Activated T-cell treated with anti-CD3 and anti-CD28 coated beads, Interleukin-2, amount 50 U/mL, for 4 hours (primary cell): ENCODE measurements at places on chromosomes 1 and 21.

GRCh38 chr21:36203603-36203889, 46.9 kb downstream of the DOP1B start:
- DNase-seq: peak; percentile 12

DNA sequence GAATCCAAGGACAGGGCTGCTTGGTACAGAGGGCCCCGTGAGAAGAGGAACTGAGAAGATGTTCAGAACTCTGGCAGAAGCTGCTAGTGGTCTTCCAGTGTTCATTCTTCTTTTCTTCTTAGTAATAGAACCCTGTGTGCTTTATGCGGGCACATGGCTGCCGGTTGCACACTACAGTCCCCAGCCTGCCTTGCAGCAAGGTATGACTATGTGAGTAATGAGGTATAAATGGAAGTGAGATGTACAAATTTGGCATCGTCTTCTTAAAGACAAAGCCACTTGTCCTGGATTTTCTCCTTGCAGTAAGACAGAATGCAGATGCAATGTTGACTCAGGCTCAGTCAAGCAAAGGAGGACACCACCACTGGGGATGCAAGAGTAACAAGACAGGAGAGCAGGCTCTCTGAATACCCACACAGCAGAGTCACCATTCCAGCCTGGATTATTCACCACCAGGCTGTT, 15.0 kb upstream of the ATP1B1 start:
- DNase-seq: no peak

- no peak for DNase-seq
Observed at GRCh38 chr1:147377263-147378246, 135.1 kb downstream of the CHD1L start.

DNA sequence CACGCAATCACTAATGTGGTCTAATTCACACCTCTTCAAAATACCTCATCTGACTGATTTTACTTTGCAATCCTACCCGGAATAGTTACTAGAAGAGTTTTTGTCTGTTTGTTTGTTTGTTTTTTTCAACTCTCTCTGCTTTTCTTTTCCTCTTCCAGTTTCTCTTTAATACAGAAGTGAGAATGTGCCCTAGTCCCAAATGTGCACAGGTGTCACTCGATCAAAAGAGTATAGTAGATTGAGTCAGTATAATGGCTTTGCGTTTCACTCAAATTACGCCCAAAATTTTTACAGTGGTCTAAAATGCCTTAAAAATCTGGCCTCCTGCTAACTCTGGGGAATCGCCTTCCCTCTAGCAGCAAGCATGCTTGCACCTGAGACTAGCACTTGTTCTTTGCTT, 1536.8 kb downstream of the KCNT2 start:
- no peak for DNase-seq

DNA sequence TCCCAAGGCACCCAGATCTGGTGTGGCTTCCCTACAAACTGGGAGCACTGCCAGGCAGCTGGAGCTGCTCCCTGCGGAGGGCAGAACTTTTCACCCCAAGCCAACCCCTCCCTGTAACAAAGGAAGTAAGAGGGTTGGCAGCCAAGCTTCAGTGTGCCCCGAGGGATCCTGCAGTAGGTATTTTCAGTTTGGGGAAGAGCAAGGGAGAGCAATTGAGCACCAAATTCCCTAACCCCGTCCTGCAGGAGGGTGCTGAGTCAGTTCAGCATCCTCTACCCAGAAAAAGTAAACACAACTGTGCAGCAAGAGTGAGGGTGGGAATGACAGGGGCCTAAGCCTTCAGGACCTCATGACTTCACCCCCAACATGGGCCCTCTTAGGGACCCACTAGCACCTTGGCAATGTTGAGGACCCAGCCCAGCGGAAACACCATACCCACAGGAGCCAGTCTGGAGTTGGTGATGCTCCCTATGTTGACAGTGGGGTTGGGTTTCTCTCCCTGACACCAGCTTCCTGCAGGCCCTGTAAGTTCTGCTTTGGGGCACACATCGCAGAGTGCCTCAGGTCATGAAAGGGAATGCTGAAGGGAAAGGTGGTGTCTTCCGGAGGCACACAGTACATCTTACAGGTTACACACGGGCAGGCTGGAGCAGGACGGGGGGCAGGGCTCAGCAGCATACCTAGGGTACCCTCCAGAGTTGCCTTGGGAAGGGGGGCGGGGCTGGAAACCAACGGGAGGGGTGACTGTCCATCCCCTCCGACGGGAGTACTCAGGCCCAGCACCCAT, 14.8 kb downstream of the SH3BP5L start:
- no peak for DNase-seq

- no peak for DNase-seq
Observed at GRCh38 chr1:46768445-46768844, 30.4 kb upstream of the CYP4B1 start.

DNA sequence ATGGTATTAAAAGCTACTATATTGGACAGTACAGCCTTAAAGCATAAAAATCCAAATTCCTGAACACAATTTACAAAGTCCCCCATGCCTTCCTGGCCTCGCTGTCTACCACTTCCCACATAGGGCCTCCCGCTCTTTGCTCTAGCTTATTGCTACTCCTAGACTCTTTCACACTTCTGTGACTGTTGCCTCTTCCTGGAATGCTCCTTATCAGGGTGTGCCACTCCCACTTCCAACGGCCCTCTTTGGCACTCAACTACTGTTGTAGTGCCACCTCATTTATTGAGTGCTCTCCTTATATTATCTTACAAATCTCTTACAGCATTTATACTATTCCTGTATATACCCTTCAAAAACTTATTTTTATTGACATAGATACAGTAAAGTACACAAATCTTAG, 4.8 kb downstream of the SARS1 start:
- no peak for DNase-seq

DNA sequence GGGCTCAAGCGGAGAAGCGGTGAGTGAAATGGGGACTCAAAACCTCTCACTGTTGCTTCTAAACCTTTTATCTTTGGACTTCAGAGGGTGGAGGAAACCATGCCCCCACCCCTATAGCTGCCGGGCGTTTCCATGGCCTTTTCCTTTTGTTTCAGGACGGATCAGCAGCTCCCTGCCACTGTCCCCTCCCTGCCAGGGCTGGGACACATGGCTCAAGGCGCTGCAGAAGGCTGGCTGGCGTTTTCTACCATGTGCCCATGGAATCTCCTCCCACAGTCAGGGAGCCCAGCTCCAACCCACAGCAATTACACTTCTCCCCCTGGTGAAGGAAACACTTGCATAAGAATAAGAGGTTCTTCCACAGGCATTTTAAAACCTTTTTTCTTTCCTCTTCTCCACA, 812.7 kb downstream of the PLA2G4A start:
- no peak for DNase-seq

DNA sequence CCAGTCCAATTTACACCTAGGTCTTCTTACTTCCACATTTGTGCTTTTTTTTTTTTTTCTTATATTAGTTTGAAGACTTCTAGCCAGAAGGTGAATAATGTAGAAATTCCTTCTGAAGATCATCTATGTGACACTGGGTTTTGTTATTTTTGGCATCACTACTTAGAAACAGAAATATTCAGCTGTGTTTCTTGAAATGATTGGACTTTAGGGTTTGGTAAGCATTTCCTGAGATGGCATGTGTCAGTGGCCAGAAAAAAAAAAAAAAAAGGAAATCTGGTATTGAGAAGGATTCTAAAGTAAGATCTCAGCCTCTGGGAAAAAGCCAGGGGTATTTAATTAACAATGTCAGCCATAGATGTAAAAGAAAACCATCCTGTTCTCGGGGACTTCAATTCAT, 43.4 kb upstream of the LRRC8C start:
- no peak for DNase-seq

GRCh38 chr1:61184714-61185106, 102.3 kb downstream of the NFIA start:
- DNase-seq: no peak
